ENCODE measurements at places on chromosomes 5 and 9.

GRCh38 chr9:16763946-16764345 is 106.5 kb downstream of the BNC2 start:
- DNase-seq, result no peak

GRCh38 chr5:109900911-109901627 is 211.3 kb downstream of the MAN2A1 start:
- no peak for DNase-seq

GRCh38 chr9:138063033-138063432 is 185.5 kb downstream of the CACNA1B start:
- DNase-seq, result no peak

GRCh38 chr5:5404381-5404780 is 18.1 kb upstream of the ICE1 start:
- DNase-seq, result no peak

DNA sequence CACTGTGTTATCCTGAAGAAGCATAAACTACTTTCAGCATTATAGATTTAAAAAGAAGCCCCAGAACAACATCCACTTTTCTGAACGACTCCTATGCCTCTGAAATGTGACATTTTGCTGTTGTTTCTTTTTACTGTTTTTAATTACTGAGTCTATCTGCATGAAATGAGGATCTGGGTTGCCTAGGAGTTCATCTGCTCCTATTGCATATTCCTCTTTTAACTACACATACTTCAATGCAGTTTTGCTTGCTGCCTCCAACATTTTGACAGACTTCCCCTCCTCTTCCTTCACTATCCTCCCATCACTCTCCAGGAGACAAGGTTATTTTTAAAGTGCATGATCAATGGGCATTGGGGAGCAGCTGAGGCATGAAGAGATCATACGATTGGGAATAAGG is 164.5 kb downstream of the TMC1 start:
- no peak for DNase-seq

GRCh38 chr9:38035873-38036272 is 33.2 kb downstream of the SHB start:
- no peak for DNase-seq

GRCh38 chr9:128836509-128837145 is 7.0 kb upstream of the SPOUT1 start:
- no peak for DNase-seq

DNA sequence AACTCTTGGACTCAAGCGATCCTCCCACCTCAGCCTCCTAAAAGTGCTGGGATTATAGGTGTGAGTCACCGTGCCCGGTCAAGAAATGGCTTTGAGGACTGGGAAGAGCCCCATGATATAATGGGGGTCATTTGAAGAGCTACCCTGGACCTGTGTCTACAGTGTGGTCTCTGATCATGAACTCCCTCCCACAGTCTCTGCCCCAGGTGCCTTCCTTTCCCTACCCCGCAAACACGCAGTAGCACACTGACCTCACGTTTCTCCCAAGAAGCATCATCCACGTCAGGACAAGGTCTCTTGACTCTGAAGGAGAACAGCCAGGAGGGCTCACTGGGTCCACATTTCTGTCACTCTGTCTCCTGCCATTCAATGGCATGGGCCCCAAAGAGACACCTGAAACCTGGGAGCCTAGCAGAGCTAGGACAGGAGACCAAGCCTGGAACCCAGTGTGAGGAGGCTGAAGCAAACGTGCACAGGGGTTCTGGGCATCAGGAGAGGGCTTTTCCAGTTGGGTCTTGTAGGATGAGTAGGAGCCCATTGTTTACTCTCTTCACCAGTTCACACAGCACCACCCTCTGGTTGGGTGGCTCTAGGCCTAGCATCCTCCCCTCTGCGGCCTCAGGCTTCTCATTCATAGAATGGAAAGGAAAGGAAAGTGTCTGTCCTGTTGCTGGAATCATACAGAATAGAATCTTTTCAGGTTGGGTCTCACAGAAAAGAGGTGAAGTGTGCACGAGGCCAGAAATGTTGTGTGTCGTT is 23.0 kb downstream of the PRRX2 start:
- no peak for DNase-seq

- no peak for DNase-seq
Measured at GRCh38 chr5:142875936-142876335, 105.8 kb downstream of the ARHGAP26 start.

GRCh38 chr9:121744687-121745395 is 93.4 kb downstream of the DAB2IP start:
- DNase-seq, result no peak

DNA sequence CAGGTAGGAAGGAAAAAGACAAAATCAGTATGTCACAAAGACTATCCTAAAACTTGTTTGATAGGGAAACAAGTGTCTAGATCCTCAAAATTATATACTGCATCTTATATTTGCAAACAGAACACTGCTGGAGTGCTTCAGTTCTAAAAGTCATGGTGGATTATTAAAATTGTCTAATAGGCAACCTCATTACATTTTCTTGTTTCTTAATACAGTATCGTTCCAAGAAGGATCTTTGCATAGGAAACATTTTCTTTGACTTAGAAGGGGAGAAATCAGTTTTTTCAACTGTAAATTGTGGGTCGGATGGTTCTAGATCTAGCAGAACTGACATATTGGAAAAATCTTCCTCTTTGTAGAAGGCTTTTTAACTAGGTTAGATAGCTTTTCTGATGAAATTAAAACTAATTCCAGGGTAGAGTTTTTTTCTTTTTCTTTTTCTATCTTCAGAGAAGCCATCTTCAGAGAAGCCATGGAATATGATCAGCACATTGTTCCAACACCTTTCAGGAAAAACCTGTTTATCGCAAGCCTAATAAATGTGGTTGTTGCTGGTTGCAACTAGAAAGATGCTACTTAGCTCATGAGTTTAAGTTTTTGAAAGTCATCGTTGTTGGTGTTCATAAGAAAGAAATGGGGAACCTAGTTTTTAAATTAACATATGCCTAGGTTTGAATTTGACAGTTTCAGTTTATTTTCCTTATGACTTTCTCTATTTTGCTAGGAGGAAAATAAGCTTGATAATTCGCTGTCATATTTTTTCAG is 7.4 kb downstream of the CPEB4 start:
- DNase-seq, result no peak

GRCh38 chr9:88972401-88972800 is 18.9 kb upstream of the S1PR3 start:
- DNase-seq, result no peak

DNA sequence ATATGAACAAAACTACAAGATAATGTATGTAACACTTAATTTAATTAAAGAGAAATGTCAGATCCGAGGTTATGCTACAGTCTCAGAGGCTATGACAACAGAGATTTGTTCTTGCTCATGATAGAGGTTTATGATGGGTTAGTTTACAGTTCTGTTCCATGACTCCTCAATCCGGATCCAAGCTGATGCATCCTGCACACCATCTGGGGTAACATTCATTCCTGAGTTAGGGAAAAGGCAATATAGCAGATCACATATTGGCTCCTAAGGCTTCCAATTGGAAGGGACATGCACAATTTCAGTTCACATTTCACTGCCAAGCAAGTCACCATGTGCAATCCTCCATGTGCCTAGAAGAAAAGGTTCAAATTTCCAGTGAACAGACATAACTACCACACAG is 40.4 kb downstream of the ABLIM3 start:
- no peak for DNase-seq

GRCh38 chr9:2623288-2624050 is 1.9 kb downstream of the VLDLR start:
- peak; percentile 46 for DNase-seq

- no peak for DNase-seq
Measured at GRCh38 chr5:153496835-153497234, 6.4 kb downstream of the GRIA1 start.

DNA sequence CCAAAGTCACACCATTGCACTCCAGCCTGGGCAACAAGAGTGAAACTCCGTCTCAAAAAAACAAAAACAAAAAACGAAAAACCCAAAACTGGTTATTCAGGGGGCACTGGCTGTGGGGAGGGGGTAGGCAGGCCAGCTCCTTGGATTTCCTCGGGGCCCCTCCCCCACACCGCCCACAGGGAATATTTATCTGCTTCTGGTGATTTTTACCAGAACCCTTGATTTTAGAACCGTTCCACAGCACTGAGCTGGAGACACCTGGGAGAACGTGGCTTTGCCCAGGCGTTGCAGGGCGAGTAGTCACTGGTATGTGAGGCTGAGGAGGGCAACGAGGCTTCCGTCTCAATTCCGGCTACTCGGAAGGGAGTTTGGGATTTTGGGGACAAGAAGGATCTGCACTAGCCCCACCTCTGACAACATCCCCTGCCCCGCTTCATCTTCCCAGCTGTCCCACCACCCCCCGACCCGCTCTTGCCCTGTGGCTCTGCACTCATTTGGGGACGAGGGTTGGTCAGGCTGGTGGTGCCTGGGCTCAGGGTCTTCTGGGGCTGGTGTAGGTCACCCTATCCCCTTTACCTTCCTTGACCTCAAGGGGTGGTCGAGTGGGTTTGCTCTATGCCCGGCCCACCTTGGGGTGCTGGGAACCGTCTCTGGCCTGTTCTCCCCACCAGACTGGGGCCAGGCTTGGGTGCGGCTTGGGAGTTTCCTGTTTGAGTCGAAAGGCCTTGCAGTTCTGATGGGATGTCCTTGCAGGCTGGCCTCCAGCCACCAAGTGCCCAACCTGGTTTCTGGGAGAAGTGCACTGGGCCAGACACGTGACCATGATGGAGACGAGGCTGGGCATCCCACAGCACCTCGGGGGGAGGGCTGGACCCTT is 3.5 kb downstream of the AHRR start:
- DNase-seq, result no peak

GRCh38 chr9:127746959-127747569 is 12.0 kb upstream of the TOR2A start:
- DNase-seq, result no peak

Measured in left hindlimb (tissue), 1 donor.